ENCODE measurements at places on chromosomes 7 and 10. TPM values are rescaled to one million over a fixed set of nuclear protein-coding genes. Genes with fewer than 3 reads are reported as not detected.

DNA sequence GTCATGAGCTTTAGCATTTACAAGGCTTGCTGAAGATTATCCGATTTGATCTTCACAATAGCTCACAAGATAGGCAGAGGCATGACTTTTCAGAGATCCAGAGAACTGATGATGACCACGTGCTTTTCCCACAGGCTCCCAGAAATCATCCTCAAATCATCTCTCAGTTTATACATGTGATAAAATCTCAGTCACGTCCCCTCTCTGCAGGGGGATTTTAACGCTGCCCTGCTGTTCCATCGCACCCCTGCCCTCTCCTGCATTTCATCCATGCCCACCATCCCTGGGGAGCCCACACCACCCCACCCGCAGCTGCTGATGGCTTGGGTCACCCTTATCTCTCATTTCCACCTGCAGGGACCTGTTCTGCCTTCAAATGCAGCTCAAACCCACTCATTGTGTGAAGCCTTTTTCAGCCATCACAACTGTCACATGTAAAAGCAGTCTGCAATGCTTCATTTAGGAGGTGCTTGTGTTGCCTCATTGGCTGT lies 141.8 kb downstream of the DIP2C start:
- H3K4me1 ChIP-seq = no peaks in the 10 kb centered on the region
- H3K36me3 ChIP-seq = no peaks in the 10 kb centered on the region
- peaks cover 9% of the 10 kb centered on the region for H3K27me3 ChIP-seq
- H3K27ac ChIP-seq = no peak overlapping the region
- H3K4me3 ChIP-seq = no peak overlapping the region

- no peak overlapping the region for H3K27ac ChIP-seq
- no peaks in the 10 kb centered on the region for H3K36me3 ChIP-seq
- no peak for DNase-seq
- H3K4me1 ChIP-seq = no peaks in the 10 kb centered on the region
- peaks cover 8% of the 10 kb centered on the region for H3K27me3 ChIP-seq
- H3K4me3 ChIP-seq = no peak overlapping the region
Observed at GRCh38 chr7:83643739-83644138, 5.2 kb downstream of the SEMA3E start.

- DNase-seq = no peak
- H3K36me3 ChIP-seq = no peaks in the 10 kb centered on the region
- no peak overlapping the region for H3K27ac ChIP-seq
- H3K4me3 ChIP-seq = no peak overlapping the region
- H3K27me3 ChIP-seq = no peaks in the 10 kb centered on the region
- H3K4me1 ChIP-seq = peaks cover 2% of the 10 kb centered on the region
Observed at GRCh38 chr7:155574556-155575290, 28.4 kb upstream of the CNPY1 start.

GRCh38 chr10:116472891-116473290 lies 45.2 kb downstream of the PNLIPRP3 start:
- no peaks in the 10 kb centered on the region for H3K36me3 ChIP-seq
- no peaks in the 10 kb centered on the region for H3K4me1 ChIP-seq
- no peak overlapping the region for H3K4me3 ChIP-seq
- DNase-seq = no peak
- no peak overlapping the region for H3K27ac ChIP-seq

DNA sequence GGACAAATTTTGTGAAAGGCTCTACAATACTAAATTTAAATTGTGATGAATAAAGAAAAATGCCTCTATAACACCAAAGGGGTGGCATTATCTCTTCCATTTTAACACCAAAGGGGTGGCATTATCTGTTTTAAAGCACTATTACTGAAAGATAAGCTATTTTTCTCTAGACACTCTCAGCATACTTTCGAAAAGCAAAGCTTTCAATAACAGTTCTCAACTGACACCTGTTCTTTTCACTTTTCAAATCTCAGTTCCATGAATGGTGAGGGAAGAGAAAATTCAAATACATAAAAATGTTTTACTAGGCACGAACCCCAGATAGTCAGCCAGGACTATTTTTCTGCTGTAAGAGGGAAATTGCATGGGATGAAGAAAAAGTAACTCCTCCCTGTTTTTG lies 103.8 kb downstream of the CPEB3 start:
- DNase-seq = no peak
- H3K36me3 ChIP-seq = no peaks in the 10 kb centered on the region
- no peaks in the 10 kb centered on the region for H3K27me3 ChIP-seq
- no peaks in the 10 kb centered on the region for H3K4me1 ChIP-seq
- no peak overlapping the region for H3K4me3 ChIP-seq
- no peak overlapping the region for H3K27ac ChIP-seq

ZNF518A gene
- total RNA-seq = 17.8 TPM

All from activated CD4-positive, alpha-beta T cell treated with anti-CD3 and anti-CD28 coated beads, Interleukin-2, amount 10 ng/mL, durations not matched to agents 7 days and 5 days (primary cell).